NCI-H2081 treated with DMSO at 0.1 percent for 48 hours (cell line): ENCODE measurements at places on chromosomes 5 and 9.

- DNase-seq = no peak
Observed at GRCh38 chr5:27216367-27216950, 178.1 kb upstream of the CDH9 start.

GRCh38 chr5:68542207-68542606, 326.7 kb downstream of the PIK3R1 start:
- no peak for DNase-seq

DNA sequence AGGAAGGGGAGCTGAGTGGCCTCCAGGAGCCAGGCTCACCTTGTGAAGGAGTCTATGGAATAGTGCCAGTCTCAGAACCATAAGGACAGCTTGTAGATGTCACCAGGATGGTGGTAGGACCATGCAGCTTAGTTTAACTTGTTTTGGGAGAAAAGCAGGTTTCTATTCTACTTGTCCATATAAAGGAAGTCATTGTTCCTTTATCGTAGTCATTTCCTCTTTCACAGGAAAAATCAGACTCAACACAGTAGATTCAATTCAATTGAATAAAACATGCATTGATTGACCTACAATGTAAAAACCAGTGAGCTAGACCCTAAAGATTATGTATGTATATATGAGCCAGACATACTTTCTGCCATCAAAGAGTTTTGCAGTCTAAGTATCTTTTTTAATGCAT, 53.3 kb downstream of the MEGF10 start:
- no peak for DNase-seq

DNA sequence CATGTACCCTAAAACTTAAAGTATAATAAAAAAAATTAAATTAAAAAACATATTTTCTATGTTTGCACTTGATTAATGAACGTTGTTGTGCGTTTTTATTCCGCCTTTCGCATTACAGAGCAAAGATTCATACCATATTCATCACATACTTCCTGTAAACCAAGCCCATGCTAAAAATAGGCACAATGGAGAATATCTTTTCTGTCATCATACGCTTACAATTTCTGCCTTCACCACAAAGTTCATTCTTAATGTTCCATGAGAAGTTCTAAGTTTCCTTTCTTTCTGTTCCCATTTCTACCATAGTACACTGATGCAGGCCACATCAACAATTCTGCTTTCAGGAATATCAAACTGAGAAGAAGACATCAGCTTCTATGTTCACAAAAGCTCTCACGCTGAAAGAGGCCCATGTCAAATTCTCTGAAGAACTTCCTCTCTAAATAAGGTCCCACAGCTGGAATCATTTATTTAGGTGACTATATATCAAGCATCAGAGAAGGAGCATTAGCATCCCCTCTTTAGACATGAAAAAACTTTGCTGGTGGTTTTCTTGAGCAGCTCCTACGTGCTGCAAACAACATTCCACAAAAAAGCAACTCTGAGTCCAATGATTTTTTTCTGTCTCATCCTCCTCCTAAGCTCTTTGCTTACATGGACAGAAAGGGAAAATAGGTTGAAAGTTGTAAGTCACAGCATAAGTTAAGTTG, 456.4 kb downstream of the CDH10 start:
- no peak for DNase-seq

GRCh38 chr5:172280929-172281328, 2.6 kb downstream of the UBTD2 start:
- DNase-seq = peak; percentile 4

GRCh38 chr5:109041317-109041716, 293.6 kb downstream of the FER start:
- DNase-seq = no peak

GRCh38 chr5:116652903-116653302, 78.3 kb upstream of the SEMA6A start:
- DNase-seq = no peak

DNA sequence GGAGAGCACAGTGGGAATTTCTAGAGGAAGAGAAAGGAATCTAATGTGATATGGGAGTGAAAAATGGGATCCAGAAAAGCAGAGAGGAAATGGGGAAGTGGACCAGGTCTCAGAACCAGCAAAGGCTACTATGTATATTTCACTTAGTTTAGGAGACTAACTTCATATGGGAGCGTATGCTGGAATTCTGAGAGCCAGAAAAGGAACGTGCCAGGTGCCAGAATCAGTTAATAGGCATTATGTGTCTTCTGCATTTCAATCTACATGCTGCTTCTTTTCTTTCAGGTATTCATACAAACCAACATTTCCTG, 28.5 kb upstream of the IFNA14 start:
- DNase-seq = no peak

GRCh38 chr9:91077624-91078368, 276.2 kb downstream of the SYK start:
- no peak for DNase-seq

DNA sequence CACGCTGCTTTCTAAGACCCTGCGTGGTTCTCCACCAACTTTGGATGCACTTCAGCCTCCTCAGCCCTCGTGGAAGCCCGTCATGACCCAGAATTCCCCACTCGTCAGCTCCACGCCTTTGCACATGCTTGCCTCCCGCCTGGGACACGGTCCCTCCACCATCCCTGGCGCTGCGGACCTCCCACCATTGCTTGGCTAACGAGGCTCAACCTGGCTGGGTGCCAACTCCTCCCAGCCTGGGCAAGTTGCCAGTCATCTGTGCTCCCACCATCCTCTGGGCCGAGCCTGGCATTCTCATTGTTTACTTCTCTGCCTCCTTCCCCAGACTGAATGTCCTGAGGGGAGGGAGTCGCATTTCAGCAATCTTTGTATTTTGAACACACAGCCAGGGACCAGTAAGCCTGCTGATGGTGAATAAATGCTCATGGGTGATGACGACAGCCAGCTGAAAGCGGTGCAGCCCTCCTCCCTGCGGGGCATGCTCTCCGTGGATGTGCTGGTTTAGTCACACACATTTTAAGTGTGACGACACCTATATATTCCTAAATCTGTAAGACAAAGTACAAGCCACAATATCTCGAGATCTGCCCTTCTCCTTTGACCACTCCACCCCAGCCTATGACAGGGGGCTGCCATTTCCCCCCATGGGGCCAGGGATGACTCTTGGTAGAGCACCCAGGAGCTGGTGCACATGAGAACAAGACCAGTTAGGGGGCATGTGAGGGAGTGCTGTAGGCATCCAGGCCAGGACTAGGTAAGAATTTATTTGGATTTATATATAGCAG, 37.6 kb downstream of the ANKRD33B start:
- DNase-seq = peak; percentile 99

GRCh38 chr5:33237471-33237870, 203.3 kb upstream of the TARS1 start:
- no peak for DNase-seq

- DNase-seq = no peak
Observed at GRCh38 chr9:14440062-14440461, 126.1 kb upstream of the NFIB start.

GRCh38 chr5:65938256-65938655, 11.9 kb downstream of the ERBIN start:
- no peak for DNase-seq

DNA sequence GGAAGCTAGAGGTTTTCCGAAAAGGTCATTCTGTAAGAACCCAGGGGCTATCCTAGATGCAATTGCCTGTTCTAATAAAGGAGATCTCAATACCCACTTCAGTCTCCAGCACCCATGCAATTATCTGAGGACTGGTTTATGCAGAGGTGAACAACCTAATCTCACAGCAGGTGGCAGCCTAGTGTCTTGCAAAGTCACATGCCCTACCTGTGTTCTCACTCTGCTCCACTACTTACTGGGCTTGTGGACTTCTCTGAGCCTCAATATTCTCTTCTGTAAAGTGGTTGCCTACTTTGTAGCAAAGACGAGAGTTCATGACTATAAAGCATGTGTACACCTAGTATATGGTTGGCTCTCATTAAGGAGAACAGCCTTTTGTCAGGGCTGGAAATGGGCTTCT, 21.0 kb upstream of the ALDH1B1 start:
- DNase-seq = no peak

DNA sequence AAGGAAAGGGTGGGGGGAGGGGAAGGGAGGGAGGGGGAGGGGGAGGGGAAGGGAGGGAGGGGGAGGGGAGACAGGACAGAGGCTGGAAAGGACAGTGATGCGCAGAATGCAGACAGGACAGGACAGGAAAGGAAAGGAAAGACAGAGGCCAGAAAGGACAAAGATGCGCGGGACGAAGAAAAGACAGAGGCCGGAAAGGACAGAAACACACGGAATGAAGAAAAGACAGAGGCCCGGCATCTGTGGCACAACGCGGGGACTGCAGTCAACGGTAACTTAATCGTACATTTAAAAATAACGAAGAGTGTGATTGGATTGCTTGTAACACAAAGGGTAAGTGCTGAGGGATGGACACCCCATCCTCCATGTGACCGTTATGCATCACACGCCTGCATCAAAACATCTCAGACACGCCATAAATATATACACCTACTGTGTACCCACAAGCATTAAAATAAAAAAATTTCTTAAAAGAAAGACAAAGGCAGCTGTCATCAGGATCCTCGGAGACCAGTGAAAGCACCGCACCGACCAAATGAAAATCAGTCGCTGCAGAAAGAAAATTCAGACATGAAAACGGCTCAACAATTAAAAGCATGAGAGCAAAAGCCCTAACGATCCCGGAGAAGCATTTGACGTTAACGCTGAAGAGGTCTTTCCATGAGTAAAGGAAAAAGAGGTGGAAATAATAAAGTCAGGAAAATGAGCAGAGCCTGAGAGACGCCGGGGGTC, 52.9 kb upstream of the EXOC3 start:
- DNase-seq = no peak

GRCh38 chr5:66596636-66597182, 516 bp downstream of the MAST4 start:
- DNase-seq = no peak

DNA sequence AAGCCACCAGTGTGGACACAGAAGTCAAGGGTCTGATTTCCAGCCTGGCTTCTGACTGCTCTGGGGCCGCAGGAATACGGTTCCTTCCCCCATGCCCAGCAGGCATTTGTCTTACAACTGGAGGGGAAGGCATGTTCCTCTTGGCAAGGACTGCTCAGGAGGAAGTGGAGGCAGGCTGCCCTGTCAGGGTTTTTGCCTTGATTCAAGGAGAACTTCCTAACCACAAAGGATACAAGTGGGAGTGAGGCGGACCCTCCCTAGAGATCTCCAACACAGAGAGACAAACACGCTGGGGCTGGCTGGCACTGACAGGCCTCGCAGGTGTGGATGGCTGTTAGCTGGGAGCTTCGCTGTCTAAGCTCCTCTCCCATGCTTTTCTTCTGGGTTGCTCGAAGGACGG, 19.1 kb downstream of the TGFBI start:
- DNase-seq = no peak

DNA sequence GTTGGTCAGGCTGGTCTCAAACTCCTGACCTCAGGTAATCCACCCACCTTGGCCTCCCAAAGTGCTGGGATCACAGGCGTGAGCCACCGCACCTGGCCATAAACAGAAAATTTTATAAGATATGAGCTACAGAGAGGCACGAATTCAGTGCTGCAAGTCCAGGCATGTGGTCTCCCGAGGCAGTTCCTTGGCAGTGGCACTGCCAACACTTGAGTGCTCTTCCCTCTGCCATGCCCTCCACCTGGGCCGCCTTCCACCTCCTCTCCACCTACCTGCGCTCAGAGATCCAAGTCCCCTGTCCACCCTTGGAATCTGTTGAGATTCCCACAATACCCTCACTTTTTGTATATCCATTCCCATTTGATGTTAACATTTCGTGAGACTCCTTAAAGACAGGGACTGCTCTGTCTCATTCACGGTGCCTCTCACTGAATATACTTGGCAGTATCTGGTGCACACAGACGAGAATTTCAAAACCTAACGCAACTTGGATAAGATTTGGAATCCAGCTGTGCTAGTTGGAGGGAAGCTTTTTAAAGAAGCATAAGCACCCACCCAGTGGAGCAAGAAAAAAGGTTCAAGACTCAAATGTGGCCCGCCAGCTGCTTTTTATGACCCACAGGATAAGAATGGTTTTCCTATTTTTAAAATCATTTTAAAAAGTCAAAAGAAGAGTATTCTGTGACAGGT, 68.3 kb downstream of the DCP2 start:
- DNase-seq = no peak

DNA sequence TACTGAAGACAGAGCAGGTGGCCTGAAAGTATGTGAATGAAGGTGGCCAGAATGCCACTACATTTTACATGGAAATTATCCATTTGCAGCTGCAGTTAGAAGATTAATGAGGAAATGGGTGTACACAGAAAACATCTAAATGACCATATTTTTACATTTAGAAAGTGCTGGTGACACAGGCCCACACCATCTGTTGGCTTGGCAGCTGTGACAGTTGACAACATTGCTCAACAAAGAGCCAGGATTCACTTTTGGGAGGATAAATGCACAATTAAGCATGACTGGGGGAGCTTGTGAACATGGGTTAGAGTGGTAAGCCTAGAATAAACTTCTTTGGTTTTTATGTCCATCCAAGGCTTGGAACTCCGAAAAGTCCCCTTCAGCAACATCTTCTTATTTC, 360.5 kb downstream of the KCTD16 start:
- no peak for DNase-seq

GRCh38 chr9:106860721-106861639, 2.0 kb upstream of the ZNF462 start:
- no peak for DNase-seq

DNA sequence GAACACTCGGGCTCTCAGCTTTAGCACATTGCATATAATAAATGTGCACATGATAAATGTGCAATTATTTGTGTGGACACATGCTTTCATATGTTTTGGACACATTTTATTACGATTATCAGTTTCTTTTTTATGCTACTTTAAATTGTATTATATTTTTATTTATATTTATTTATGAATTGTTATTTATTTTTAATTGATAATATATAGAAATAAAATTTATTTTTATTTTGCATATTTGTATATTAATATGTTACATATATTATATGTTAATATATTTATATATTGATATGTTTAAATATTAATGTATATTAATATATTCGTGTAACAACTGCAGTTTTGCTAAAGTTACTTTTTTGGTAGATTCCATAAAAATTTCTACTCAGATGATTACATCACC, 454.8 kb upstream of the CDH10 start:
- no peak for DNase-seq

DNA sequence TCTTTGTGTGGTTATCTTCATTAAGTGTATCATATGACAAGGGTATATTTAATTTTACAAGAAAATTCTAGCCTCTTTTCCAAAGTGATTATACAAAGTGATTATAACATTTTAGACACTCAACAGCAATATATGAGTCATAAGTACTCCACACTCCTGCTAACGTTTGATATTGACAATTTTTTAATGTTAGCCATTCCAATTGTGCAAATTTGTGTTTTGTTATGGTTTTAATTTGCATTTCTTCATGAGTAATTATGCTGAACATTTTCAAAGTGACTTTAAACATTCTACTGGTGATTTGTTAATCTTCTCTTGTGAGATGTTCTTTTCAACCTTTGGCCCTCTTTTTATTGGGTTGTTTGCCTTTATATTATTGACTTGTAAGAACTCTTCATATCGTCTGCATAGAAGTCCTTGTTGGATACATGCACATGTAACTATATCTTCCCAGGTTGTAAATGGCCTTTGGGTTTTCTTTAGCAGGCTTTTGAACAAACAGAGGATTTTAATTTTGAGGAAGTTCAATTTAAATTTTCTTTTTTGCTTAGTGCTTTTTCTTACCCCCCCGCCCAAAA, 771.6 kb upstream of the ZNF608 start:
- no peak for DNase-seq
